ENCODE measurements at places on chromosomes 12 and 14.

GRCh38 chr12:31906557-31907301, 52.5 kb upstream of the RESF1 start:
- DNase-seq = no peak

DNA sequence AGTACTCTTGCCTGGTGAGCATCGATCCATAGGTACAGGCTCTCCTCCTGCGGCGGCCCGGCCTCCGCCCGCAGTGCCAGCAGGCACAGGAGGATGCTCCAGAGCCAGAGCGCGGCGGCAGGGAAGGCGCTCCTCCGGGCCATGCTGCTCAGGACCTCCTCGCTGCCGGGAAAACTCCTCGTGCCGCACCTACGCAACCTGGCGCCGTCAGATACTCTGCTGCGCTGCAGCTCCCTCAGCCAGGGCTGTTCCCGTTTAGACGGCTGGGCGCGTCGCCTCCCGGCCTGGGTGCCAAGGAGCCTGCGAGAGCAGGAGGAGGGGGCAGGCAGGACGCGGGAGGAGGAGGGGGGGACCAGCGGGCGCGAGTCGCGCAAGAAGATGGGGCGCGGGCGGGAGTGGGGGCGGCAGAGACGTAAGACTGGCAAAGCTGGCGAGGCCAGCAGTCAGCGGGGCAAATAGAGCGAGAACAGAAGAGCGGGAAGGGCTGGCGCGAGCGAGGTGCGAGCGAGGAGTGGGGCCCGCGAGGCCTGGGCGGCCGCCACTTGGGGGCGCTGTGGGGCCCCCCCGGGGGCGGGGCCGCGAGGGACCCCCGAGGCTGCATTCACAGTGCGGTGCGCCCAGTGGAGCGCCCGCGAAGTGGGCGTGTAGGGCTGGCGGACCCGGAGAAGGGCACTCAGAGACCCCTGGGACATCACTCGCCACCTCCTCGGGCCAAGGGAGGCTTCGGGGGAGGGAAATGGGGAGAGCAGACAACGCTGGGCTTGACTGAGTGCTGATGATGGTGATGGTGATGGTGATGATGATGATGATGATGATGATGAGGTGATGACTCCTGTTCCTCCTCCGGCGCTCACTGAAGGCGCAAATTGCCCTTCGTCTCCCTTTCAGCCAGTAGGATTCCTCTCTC, at the start of gene WIF1:
Gene WIF1, minus strand, starts transcription at position 257 of the 907 bp plus-strand sequence. Its CDS starts 114 bp downstream, at position 143.
- no peak for DNase-seq

GRCh38 chr12:115752913-115753726, 524.4 kb downstream of the MED13L start:
- no peak for DNase-seq

DNA sequence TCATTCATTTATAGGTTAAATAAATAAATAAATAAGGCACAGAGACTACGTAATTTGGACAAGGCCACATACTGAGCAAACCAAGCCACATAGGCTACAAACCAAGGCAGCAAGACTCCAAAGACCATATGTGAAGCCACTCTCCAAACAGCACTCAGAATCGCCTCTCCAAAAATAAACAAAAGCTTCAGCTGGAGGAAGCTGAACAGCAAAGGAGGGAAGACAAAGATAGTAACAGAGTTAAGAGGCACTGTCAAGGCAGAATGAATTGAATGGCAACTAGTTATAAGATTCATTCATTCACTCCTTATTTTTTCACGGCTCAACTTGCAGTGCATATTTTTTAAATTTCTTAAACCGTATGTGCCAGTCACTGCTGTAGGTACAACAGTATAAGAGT, 200.5 kb upstream of the GRIP1 start:
- DNase-seq = no peak

GRCh38 chr14:57405562-57405961, 15.2 kb downstream of the NAA30 start:
- no peak for DNase-seq

All from brain pericyte (primary cell).